ENCODE measurements at places on chromosomes 1 and 21.

GRCh38 chr1:54499360-54500106, 48.5 kb upstream of the ACOT11 start:
- DNase-seq: no peak

DNA sequence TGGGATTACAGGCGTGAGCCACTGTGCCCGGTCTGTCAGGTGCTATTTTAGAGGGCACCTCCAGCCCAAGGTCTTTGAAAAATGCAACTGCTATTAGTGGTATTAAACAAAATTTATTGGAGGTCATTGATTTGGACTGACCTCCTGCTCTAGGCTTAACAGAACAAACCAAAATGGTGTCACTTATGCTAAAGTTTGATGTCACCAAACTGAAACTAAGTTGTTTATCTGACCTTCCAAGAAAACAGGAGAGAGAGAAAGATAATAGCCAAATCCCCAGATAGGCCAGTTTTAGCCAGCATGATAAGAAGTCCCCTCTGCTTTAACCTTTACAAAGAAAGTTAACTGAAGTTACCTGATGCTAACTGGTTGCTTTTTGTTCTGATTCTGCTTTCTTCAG, 8.1 kb upstream of the INAVA start:
- DNase-seq: no peak

- no peak for DNase-seq
Measured at GRCh38 chr1:10295481-10296085, 85.2 kb downstream of the KIF1B start.

DNA sequence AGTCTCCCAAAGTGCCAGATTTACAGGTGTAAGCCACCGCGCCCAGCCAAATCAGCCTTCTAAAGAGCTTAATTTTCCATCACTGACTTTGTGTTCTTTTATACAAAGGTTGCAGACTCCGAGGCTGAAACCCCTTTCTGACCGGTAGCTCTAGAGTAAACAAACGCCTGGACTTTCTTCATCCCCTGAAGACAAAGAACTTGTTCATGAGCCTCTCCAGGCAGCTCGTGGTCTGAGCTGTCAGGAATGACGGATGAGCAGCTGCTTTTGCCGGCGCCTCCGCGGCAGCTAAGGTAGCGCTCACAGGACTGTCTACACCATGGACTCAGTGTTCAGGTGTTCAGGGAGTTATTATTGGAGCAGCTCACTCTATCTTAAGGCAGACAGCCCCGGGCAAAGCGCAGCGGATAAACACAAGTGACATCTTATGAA, 128.5 kb upstream of the ERRFI1 start:
- no peak for DNase-seq
